ENCODE measurements at places on chromosomes 2 and 18.

GRCh38 chr18:68555879-68556301 is 159.0 kb downstream of the TMX3 start:
- no peak for DNase-seq

- DNase-seq = no peak
These were observed 213.0 kb upstream of the HAAO start for GRCh38 chr2:43005245-43005974.

GRCh38 chr2:239330836-239331235 is 70.0 kb downstream of the HDAC4 start:
- DNase-seq = no peak

DNA sequence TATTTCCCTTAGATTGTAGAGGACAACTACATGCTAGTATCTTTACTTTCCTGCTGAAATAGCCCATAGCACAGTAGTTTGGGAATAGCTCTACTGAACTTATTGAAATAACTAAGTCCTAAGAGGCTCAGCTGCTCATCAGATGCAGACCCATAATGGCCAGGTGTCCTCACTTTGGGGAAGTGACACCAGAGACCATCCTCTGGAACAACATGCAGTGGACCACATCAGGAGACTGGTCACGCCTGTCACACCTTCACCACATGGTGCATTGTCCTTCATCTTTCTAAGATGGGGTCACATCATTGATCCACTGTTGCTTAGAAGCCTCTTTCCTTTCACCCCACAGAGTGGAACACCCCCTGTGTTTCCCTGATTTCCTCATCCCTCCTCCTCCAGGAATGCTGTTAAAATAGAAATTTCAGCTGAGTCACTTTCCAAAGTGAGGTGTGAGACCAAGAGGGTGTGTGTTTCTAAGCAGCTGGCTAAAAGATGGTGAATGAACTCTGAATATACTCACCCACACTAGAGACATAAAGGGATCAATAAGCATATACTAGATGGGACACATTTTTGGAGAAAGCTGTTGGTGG is 215.2 kb upstream of the LRRTM1 start:
- DNase-seq = no peak

- DNase-seq = no peak
These were observed 189.1 kb upstream of the BCL2L11 start for GRCh38 chr2:110931648-110932047.

DNA sequence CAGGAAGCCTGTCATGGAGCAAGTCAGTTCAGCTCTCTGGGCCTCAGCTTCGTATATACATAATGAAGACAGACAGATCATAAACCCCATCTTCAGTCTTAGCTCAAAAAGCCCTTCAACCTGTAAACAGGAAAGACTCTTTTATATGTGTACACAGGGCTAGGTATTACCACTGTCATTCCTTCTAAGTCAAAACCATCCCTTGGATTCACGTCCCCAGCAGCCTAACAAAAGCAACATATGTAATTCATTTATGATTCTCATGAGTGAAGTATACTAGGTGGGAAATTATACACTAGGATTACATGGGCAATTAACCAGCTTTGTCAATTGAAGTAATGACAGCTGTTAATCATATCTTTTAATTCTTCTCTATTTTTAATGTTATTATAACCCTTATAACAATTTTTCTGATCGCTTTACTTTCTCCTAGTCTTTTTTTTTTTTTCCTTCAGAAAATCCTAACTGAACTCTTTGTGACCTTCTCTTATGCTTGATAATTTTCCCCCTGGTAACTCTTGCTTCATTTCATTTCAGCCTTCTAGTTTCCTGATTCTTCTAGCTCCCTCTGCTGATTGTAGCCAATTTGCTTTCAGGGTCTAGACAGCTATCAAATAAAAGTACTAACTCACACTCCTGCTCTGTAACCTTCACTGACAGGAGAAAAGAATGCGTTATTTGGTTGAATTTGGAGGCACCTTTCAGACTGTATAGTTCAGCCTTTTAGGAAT is 99.7 kb downstream of the RBM43 start:
- DNase-seq = no peak

DNA sequence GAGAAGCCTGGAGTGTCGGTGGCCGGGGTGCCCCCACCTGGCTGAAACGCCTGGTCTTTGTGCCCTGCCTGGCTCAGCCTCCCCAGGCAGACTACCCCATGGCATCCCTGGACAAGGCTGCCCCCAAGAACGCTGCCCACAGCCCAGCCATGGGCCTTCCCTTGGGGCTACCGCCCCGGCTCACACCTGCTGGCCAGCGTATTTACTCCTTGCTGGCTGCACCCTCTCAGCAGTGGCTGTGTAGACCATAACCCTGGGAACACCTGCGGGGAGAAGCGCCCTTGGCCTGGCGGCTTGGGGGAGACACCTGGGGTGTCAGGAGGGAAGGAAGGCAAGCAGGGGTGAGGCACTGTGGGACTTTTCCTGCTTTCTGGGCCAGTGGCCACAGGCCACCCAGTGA is 17.3 kb downstream of the CAPN10 start:
- no peak for DNase-seq

DNA sequence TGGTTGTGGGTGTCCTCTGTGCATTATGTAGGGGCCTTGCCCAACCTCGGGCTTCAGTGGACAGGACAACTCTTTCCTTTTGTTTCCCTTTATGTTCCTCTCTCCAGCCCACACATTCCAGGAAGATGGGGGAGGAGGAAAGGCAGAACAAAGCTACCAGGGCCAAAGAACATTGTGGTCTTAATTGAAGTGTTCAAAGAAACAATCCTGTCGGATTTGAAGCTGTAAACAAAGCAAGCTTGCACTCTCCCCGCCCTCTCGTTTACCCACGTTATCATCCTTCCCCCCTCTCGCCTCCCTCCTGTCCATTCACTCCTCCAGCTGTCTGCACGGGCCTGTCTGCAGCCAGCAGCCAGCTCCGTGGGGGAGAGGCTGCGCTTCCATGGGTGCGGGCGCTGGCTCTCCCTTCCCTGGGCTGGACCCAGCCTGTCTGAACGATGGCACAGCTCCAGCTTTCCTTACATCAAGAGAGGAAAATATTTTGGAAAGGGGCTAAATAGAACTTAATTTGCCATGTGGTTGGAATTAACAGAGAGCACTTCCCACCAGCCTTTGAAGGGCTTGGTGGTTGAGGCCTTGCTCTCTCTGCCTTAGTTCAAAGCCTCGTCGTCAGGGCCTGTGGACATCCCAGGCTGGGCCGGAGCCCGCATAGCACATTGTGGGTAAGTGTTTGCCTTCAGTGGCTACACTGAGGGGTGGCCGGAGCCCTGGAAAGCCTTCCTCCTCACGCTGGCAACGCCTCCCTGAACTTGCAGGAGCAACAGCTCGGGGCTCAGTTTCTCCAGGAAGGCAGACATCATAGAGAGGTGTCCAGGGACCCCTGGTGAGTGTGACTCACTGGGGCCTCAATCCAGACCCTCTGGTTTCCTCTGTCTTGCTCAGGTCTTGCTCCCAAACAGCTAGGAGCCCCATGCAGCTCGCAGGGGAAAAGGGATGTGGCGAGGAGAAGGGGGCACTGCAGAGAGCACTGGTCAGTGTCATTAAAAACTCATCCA is 60.6 kb upstream of the HS6ST1 start:
- DNase-seq = no peak

DNA sequence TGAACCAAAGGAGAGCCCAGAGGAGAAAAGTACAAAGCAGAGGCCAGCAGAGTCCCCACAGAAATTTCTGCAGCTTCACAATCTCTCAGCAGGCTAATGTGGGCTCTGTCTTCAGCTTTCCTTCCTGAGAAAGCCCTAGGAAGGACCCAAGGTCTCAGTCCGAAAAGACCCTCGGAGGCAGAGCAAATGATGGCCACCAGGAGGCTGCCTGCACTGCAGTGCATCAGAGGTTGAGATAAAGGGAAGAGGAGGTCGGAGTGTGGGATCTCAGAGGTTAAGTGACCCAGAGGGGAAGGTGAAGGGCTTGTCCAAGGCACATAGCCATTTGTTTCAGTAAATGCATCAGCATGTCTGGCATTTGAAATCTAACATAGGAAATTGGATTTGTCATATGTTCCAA is 299.1 kb upstream of the SLC14A2 start:
- no peak for DNase-seq

GRCh38 chr18:11994336-11994702 is 13.0 kb downstream of the IMPA2 start:
- no peak for DNase-seq

DNA sequence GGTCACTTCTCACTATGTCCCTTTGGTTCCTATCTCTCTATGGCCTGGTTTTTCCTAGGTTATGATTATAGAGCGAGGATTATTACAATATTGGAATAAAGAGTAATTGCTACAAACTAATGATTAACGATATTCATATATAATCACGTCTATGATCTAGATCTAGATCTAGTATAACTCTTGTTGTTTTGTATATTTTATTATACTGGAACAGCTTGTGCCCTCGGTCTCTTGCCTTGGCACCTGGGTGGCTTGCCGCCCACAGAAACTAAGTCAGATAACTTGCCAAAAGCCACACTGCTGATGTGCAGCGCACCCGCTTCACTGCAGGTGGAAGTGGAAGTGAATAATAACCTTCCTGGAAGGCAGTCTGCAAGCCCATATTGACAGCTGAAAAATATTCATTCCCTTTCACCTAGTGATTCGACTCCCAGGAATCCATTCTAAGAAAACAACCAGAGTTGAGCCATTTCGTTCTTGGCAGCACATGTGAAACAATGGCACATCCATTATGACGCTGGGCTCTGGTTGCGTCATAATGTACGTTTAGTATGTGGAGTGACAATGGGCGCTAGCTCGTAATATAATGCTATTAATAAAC is 725 bp upstream of the ANKRD53 start:
- DNase-seq = peak; percentile 12

DNA sequence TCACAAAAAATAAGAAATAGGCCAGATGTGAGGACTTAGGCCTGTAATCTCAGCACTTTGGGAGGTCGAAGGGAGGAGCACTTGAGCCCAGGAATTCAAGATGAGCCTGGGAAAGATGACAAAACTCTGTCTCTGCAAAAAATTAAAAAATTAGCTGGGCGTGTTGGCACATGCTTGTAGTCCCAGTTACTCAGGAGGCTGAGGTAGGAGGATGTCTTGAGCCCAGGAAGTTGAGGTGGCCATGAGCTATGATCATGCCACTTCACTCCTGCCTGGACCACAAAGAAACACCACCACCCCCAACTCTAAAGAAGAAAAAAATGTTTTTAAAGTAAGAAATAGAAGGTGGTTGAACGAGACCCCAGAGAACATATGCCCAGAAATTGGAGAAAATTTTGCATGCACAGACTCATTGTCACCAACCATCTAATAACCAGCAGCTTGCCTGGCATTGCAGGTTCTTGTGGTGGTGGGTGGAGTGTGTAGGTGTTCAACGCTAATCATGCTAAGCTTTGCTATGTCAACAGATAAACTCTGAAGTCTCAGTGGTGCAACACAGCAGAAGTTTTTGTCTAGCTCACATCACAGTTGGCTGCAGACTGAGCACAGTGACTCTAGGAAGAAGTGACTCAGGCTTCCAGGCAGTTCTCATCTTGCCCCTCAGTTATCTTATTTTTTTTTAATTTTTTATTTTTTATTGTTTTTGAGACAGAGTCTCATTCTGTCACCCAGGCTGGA is 18.6 kb downstream of the ARL4C start:
- no peak for DNase-seq

- no peak for DNase-seq
These were observed 21.4 kb downstream of the SMYD1 start for GRCh38 chr2:88088999-88089398.

DNA sequence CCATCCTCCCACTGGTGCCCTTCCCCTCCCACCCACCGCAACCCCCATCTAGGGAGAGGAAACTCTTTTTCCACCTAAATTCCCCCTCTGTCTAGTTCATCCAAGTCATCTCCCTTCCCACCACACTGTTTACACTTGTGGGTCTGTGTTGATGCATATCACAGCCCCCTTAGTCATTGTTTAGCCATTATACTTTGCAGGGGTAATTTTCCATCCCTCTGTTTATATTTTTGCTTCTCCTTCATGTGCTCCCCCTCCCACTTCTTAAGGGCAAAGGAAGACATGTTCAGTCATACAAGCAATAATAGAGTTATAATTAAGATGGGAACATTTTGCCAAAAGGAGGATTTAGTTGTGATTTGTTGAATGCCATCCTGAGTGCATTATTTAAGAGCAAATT is 187.8 kb upstream of the TNP1 start:
- DNase-seq = no peak

GRCh38 chr18:79644666-79645057 is 34.9 kb upstream of the CTDP1 start:
- DNase-seq = no peak

DNA sequence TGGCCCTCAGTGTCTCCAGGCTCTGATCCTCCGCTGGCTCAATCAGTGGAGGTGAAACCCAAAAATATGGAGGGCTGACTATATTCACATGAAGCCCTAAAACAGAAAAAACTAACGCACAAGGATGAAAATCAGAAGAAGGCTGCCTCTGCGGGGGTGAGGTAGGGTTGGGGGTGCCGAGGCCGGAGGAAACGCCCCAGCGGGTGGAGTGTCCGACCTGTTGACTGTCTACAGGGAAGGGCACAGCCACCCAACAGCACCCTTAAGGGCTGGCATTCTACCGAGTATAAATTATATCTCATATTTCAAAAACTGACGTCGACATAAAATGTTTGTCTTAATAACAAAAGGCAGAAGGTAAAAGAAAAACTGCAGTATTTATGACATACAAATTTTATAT is 223.5 kb downstream of the HDAC4 start:
- DNase-seq = no peak

DNA sequence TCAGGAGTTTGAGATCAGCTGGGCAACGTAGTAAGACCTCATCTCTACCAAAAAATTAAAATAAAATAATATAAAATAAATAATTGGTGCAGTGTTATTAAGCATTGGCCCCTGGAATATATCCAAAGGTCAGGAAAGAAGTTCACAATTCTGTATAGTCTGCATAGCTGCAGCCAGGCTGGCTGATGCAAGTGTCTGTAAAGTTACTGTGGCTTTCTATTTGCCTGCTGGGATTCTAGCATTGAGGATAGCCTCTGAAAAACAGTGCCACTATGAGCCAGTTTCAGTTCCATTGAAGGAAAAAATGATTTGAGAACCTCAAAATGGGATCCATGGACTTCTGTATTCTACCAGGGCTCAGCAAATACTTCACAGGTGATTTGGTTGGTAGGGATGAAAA is 208.6 kb downstream of the PARD3B start:
- no peak for DNase-seq

DNA sequence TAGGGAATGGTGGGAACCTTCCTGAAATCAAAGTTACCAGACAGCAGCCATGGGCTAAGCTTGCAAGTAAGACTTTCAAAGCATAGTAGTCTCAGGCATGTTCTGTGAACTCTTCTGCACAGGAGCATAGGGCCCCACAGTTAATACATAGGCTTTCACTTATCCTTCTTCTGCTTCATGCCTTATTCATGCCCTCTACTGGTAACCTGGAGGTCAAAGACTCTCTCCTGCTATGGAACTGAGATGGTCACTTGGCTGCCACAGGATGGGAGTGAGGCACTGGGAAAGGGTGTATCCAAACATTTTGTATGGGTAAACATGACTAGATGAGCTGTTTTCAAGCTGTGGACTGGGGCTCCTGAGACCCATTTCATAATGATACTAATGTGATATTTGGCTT is 49.1 kb upstream of the ZNF638 start:
- DNase-seq = no peak

- DNase-seq = no peak
These were observed 53.8 kb downstream of the SMAD7 start for GRCh38 chr18:48896875-48897511.
